ENCODE measurements at places on chromosomes 12 and 14.
A peak's percentile ranks its signal among the peaks of the same experiment; 100 is the strongest.

DNA sequence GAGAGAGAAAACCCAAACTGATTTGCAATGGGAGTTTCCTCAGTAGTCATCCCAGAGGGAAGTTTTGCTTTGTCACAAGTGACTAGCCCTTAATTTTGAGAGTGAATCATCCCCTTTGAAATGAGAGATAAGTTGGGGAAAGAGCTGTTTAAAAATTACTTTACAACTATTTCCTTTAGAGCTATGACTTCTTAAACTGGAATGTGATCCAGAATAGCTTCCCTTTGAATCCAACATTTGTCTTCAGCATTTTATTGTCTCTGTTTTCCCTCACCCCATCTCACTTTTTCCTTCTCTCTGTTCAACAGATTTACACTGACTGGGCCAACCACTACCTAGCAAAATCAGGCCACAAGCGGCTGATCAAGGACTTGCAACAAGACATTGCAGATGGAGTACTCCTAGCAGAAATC is 109.3 kb downstream of the NAV3 start:
- no peak for DNase-seq

GRCh38 chr12:74945771-74946198 is 263.9 kb downstream of the KCNC2 start:
- DNase-seq = no peak

- no peak for DNase-seq
Observed at GRCh38 chr14:92542766-92543554, 29.4 kb downstream of the RIN3 start.

DNA sequence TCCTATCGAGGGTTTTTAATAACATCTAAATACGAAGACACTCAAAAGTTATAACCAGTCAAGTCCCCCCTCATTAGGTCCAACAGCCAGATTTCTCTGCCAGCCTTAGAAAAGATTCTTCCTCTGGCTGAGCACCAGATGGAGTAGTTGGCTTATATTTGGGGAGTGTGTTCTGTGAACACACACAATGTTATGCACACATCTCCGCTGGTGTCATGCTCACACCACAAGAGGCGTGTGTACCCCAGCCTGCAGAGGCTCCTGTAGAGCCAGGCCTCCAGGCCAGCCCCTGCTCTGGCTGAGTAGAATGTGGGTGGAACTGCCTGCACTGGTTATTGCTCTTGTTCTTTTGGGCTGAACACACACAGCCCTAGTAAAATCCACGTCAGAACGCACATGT is 64.0 kb downstream of the PIWIL1 start:
- no peak for DNase-seq

GRCh38 chr12:75154388-75154787 is 55.3 kb downstream of the KCNC2 start:
- no peak for DNase-seq

- DNase-seq = no peak
Observed at GRCh38 chr12:32983968-32984367, 87.4 kb upstream of the PKP2 start.

DNA sequence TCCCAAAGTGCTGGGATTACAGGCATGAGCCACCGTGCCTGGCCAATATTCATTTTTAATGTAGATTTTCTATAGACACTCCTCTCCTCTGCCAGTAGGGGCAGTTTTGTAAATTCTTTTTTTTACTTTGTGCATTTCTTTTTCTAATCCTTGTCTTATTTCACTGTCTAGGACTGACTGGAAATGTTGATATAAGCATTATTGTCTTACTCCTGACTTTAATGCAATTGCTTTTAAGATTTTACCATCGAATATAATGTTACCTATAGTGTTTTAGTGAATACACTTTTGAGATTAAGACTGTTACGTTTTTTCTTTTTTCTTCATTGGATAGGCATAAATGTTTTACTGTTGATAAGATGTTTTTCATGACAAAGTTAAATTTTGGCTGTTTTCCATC is 35.4 kb upstream of the EMP1 start:
- no peak for DNase-seq

GRCh38 chr14:49056021-49056420 is 530.2 kb downstream of the RPS29 start:
- no peak for DNase-seq

GRCh38 chr12:104620837-104621531 is 164.2 kb downstream of the CHST11 start:
- DNase-seq = no peak

DNA sequence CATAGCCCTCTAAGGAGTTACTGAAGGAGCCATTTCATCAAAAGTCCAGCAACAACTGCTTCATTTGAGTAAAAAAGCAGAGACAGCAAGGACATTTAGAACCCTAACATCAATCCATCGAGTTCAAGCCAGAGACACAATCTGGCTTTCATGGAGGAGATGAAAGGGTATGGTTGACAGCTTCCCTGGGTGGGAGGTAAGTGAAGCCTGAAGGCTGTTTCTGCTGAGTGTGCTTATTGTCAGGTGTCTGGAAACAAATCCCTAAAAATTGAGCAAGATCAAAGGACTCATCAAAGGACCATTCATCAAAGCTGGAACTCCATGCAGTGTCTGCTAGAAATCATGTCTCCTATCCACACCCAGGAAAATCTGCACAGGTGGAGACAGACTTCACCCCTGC is 104.4 kb upstream of the CCDC196 start:
- no peak for DNase-seq

GRCh38 chr12:68621472-68622081 is 10.9 kb downstream of the RAP1B start:
- DNase-seq = no peak

DNA sequence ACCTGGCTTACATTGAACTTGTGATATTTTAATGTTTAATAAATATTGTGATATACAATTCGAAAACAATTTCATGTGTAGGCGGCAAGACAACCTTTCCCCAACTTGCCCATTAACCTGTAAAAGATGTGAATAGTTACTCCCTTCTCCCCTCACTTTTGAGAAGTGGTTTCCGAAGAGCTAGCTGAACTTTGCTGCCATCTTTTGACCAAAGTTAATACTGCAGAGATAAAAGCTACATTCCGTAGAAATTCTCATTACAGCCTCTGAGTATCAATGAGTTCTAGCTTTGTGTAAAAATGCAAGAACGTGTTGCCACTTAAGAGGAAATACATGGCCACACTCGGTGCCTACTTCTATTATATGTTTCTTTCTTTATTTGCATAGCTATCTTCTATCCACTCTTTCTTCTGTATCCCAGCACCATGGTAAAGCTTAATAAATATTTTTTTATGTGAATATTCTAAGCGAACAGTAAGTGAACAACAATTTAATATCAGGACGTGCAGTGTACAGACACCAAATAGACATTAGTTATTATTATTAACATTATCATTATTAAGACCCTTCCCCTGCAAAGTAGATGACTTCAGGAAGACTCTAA is 105.1 kb upstream of the TMEM260 start:
- DNase-seq = no peak

DNA sequence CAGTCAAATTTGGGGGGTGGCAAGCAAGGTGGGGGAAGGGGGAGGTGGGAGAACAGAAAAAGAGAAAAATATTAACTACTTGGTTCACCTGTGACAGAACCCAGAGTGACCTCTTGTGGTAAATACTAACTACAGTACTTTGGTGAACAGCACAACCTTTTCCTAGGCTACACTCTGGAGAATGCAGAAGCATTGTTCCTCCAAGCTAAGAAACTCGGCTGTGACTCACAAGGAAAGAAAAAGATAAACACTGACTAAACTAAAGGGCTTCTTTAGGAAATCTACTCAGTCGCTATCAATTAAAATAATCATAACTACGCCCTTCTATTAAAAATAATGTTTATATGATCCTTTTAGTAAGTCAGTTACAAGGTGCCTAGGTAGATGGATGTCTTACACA is 5.4 kb downstream of the KCNH5 start:
- DNase-seq = no peak

- DNase-seq = peak; percentile 24
Observed at GRCh38 chr14:21796916-21797315, 123.3 kb upstream of the OR4E1 start.

GRCh38 chr14:93824076-93824475 is 35.8 kb upstream of the PRIMA1 start:
- no peak for DNase-seq

DNA sequence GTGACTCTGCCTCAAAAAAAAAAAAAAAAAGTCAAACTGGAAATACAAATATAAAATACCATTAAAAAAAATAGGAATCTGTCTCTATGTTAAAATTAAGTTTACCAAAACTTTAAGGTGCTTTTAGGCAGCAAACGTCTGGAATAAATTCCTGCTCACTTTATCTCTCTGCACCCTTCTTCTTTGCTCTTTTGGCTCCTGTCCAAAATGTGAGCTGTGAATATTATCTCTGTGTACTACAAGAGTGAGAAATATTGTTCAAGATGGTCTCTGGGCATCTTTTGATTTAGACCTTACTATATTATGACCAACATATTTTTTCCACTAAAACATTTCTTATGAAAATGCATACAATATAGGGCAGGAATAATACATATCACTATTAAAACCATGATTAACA is 63.7 kb downstream of the PUS7L start:
- no peak for DNase-seq

- no peak for DNase-seq
Observed at GRCh38 chr12:78584695-78585094, 279.9 kb upstream of the SYT1 start.

DNA sequence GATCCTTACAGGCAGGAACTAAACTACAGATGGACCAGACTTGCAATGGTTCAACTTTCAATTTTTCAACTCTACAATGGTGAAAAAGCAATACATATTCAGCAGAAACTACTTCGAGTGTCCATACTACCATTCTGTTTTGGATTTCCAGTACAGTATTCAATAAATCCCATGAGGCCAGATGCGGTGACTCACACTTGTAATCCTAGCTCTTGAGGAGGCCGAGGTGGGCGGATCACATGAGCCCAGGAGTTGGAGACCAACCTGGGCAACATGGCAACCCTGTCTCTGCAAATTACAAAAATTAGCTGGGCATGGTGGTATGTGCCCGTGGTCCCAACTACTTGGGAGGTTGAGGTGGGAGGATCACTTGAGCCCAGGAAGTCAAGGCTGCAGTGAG is 336.1 kb downstream of the MED13L start:
- no peak for DNase-seq

- no peak for DNase-seq
Observed at GRCh38 chr12:21788089-21788983, 13.8 kb upstream of the KCNJ8 start.

- no peak for DNase-seq
Observed at GRCh38 chr14:39423793-39424192, 8.4 kb downstream of the FBXO33 start.

DNA sequence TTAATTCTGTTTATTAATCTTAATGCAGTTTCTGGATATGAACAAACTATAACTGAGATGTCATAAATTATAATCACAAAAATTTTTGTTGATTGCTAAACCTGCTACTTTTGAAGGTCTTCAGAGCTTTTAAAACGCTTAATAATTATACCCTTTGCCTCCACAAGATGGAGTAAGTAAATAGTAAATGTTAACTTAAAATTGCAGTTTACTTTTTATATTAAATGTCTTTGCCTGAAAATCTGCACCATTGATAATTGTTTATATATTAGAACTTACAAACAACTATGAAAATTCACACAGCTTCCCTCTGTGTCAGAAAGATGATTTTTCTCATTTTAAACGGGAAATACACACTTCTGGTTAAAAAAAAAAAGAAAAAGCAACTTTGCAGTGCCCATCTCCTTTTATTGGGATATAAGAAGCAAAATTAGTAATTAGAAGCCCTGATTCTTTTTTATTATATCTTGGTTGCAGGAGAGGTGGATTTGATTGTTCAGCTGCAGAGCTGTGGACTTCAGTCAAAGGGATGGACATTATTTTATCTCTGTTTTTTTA is 35.6 kb downstream of the SCFD1 start:
- no peak for DNase-seq

- no peak for DNase-seq
Observed at GRCh38 chr14:55614304-55614703, 34.3 kb downstream of the KTN1 start.

- peak; percentile 38 for DNase-seq
Observed at GRCh38 chr12:24705741-24706358, 243.1 kb downstream of the BCAT1 start.

DNA sequence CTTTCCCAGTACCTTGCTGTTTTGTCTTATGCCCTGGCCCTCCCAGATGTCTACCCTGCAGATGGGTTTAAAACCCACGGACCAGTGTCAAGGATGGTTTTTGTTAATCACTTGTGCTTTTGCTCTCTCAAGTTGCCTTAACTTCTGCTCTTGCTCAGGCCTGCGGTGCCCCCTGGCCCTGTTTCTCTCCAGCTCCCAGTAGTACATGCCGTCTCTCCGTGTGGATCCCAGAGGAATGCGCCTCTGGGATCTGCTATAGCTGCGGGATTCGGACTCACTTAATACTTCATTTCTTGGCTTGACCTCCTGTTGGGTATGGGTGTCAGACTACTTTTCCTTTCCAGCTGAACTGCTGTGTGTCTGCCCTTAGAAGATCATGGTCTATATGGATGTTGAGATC is 14.5 kb downstream of the PLEKHG3 start:
- DNase-seq = no peak

- DNase-seq = no peak
Observed at GRCh38 chr14:35234012-35234805, 58.0 kb upstream of the PSMA6 start.

GRCh38 chr12:122148657-122149056 is 25.4 kb downstream of the IL31 start:
- DNase-seq = no peak

DNA sequence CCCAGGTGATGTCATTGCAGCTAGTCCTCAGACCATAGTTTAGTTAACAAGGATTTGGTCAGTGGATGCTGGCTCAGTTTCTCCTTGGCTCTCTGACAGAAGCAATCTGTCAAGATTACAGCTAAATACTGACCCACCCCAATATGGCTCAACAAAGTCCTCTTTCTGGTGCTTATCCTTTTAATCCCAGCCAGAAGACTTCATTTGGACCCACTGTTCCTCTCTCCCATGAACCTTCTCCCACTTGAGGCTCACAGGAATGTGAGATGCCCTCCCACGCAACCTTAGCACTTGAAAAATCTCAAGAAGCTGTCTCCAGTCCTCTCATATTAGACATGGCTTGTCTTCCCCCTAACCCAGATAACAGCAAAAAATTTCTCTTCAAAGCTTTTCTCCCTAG is 47.7 kb downstream of the C12orf50 start:
- DNase-seq = no peak

GRCh38 chr12:121289962-121290361 is 6.5 kb downstream of the CAMKK2 start:
- no peak for DNase-seq

GRCh38 chr12:102483466-102483865 is 3.1 kb upstream of the IGF1 start:
- no peak for DNase-seq

DNA sequence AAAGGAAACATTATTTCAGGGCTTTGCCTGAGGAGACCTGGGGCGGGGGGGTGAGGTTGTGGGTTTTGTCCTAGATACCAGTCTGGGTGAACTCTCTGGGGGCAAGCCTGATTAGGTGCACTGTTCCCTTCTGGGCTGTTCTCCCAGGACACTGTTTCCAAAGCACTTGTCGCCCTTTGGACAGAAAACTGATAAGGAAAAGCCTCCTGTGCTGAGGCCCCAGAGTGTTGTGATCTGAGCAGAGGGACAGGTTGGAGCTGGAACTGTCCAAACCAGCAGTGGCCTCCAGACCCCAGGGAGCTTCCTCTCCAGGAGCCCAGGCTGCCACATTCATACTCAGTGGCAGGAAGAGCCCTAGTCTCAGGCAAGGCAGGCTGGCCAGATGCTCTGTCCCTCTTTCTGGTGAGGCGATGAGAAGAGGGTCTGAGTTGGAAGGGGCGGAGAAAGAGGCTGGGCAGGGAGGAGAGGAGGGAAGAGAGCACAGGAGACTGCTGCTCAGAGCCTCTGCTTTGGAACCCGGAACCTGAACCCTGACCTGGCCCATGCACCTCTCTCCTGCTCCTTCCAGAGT is 1.9 kb downstream of the GALNT16 start:
- no peak for DNase-seq
